ENCODE measurements at places on chromosomes 6 and 20.

DNA sequence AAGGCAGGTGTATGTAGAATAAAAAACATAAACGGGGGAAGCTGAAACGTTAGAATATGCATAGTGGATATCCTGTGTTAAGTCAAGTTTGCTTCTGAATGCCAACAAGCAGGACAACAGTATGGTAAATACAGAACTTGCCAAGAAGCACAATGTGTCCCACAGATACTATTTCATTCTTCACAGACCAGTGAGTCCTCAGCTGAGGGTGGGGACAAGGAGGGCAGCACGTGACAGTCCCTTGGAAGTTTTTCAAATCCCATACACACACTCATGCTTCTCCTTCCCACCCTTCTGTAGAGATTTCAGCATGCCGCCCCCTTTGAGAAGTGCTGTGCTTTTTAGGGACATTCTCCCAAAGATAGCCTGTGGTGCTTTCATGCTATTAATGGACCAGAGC lies 268.5 kb upstream of the ECI2 start:
- DNase-seq, result no peak

GRCh38 chr6:109284675-109285074 lies 97.6 kb downstream of the CD164 start:
- DNase-seq, result no peak

GRCh38 chr6:148973538-148974208 lies 226.8 kb downstream of the UST start:
- peak; percentile 61 for DNase-seq

GRCh38 chr6:40082278-40083043 lies 148.2 kb upstream of the MOCS1 start:
- DNase-seq, result no peak

- peak; percentile 81 for DNase-seq
Observed at GRCh38 chr20:48807586-48808381, 20.0 kb downstream of the PREX1 start.

- peak; percentile 82 for DNase-seq
Observed at GRCh38 chr6:139982652-139983295, 608.3 kb upstream of the CITED2 start.

- no peak for DNase-seq
Observed at GRCh38 chr6:27812078-27812804, 100.0 kb downstream of the OR2B2 start.

- DNase-seq, result peak; percentile 74
Observed at GRCh38 chr6:141552463-141552862, 580.3 kb upstream of the GJE1 start.

DNA sequence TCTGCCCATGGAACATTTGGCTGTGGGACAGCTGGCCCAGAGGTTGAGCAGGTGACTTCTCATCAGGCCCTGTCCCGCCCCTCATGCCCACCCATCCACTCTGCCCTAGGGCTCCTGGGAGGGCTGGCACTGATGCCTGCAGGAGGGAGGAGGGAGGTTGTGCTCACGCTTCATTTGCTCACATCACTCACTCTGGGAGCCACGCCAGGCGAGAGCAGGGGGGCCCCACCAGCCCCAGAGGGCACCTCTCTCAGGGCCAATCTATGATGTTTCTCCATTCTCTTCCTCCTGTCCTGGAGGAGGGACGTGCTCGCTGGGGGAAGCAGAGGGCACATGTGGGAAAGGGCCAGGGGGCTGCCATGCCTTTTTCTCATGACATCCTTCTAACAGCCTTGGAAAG lies 10.9 kb upstream of the GLP1R start:
- DNase-seq, result no peak

DNA sequence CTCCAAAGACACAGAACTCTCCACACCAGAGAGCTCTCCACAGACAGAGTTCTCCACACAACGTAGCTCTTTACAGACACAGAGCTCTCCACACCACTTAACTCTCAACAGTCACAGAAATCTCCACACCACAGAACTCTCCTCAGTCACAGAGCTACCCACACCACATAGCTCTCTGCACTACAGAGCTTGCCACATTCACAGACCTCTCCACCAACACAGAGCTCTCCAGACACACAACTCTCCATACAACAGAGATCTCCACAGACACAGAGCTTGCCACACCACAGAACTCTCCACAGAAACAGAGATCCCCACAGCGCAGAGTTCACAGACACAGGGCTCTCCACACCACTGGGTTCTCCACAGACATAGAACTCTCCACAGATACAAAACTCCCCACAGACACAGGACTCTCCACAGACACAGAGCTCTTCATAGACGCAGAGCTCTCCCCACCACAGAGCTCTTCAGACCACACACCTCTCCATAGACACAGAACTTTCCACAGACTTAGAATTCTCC lies 52.5 kb downstream of the ERMARD start:
- DNase-seq, result no peak

DNA sequence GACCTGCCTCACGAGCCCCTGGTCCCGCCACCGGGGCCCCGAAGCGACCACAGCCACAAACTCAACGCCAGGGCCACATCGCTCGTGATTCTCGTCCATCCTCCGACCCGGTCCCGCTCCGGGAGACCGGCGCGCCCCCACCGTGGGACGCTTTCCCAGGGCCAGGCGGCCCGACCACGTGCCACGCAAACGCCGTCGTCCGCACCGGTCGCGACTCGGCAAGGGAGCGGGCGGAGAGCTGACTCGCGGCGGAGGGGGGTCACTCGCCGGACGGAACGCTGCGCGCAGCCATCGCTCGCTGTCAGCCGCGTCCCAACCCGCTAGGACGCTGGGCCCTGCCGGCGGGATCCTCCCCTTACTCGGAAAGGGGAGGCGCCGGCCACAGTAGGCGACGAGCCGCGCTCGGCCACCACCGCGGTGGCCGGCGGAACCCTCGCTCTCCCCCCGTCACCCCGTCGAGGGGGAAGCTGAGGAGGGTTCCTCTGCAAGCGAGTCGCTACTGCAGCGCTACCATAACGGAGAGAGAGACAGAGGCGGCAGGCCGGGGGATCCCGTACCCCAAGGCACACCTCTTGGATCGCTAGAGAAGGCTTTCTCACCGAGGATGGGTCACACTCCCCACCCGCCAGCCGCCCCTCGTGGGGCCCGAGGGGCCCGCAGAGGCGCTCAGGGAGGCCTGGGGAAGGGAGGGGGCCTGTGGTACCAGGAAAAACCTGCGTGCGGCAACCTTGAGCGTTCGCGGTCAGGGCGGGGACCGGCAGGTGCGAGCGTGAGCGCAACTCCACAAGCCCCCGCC lies 511.8 kb upstream of the ZNF337 start:
- DNase-seq, result peak; percentile 56

DNA sequence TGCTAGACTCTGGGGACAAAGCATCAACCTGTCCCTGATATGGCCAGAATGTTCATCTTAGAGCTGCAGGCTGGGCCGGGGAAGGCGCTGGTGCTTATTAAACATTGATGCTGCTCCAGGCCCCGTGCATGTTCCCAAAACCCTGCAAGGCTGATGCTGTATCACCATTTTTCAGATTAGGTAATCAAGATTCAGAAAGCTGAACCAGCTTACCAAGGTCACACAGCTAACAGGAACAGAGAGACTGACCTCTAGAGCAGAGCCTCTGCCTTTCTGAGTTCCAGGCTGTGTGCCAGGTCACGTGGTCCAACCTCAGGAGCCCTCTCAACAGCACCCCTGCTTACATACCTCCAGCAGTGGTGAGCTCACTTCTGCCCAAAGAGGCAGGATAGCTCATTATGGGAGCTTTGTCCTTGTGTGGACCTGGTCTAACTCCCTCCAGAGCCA lies 16.1 kb upstream of the VSTM2L start:
- peak; percentile 32 for DNase-seq

- DNase-seq, result no peak
Observed at GRCh38 chr6:163955756-163956155, 541.2 kb downstream of the QKI start.

DNA sequence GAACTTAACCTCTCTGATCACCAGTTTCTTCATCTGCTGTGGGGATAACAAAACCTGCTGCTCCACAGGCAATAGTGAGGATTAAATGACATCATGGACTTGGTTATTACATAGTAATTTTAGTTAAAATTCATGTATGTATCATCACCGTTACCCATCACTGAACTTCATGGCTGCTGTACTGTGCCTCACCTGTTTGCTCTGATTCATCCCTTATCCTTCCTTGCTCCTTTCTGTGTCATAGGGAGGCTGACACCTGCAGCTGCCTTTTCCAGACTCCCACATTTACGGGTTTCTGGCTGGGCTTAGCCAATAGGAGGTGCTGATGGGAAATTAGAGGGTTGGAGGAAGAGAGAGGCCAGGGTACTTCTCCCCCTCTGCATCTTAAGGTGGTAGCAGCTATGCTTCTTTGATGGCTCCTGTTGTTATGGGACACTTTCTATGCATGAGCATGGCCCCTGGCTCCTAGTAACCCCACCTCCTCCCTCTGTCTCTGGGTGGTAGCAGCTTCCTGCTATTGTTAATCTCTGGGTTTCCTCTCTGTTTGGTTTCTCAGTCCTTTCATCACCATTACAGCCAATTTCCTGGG lies 332.1 kb downstream of the DHX35 start:
- DNase-seq, result no peak

GRCh38 chr6:108635505-108636226 lies 74.9 kb downstream of the FOXO3 start:
- DNase-seq, result no peak

DNA sequence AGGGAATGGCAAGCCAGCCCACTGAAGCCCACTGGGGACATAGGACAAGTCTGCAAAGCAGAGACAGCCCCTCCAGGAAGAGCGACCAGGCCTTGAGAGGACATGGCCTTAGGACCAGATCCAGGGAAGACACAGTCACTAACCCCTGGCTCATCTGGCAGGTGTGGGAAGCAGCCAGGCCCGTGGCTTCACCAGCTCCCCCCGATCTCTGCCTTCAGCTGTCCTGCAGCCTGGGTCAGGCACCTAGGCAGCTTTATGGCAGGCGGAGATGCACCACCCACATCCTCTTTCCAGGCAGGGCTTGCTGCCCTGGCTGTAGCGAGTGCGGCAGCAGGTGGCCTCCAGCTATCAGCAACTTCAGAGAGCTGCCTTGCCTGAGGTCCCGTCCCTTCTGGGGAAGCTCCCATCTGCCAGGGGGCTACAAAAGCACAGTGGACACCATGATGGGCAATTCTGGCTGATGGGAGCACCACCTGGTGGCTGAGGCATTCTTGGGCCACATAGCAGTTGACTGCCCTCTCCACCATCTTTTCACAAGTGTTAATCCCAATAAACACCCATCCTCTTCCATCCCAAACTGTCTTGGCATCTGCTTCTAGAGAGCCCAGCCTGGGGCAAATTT lies 85.8 kb downstream of the DZANK1 start:
- no peak for DNase-seq

- DNase-seq, result no peak
Observed at GRCh38 chr6:167350275-167350696, 25.4 kb downstream of the TTLL2 start.

DNA sequence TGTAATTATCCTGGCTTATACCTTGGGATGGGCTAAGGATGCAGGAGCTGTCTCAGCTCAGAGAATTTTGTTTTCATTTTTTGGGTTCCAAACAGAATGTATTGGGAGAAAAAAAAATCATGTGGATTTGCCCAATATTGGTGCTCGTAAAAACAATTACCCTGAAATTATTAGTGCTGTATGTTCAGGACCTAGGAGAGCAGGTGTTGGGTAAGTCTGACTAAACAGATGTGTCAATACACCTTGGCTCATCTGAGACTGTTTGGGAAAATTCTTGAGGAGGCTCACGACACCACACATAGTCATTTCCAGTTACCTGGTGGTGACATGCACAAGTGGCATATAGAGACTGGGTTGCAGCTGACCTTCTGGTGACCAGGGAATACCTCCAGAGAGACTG lies 802.1 kb upstream of the FLRT3 start:
- DNase-seq, result no peak

- no peak for DNase-seq
Observed at GRCh38 chr6:167919349-167919748, 78.1 kb upstream of the KIF25 start.

DNA sequence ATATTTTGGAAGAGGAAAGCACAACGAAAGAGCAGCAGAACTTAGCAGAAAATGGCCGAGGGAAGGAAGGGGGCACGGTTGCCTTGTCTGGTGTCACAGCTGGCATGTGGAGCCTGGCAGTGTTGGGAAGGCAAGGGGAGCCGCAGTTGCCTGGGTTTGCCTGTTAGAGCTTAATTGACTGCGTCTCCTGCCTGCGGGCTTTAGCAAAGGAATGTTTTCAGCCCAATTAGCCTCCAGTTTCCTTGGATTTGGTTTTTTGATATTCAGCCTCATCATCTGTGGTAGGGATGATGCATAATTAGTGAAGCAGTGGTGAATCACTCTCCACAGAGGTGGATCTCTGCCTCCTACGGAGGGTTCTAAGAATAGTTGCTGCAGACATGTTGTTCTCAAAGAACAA lies 832.6 kb downstream of the QKI start:
- DNase-seq, result no peak

DNA sequence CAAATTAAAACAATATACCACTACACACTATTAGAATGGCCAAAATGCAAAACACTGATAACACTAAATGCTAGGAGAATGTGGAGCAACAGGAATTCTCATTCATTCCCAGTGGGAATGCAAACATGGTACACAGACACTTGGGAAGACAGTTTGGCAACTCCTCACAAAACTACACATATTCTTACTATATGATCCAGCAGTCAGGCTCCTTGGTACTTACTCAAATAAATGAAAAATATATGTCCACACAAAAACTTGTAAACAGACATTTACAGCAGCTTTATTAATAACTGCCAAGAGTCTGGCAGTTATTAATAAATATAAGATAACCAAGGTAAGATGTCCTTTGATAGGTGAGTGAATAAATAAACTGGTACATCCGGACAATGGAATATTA lies 44.9 kb downstream of the ABHD12 start:
- DNase-seq, result no peak

DNA sequence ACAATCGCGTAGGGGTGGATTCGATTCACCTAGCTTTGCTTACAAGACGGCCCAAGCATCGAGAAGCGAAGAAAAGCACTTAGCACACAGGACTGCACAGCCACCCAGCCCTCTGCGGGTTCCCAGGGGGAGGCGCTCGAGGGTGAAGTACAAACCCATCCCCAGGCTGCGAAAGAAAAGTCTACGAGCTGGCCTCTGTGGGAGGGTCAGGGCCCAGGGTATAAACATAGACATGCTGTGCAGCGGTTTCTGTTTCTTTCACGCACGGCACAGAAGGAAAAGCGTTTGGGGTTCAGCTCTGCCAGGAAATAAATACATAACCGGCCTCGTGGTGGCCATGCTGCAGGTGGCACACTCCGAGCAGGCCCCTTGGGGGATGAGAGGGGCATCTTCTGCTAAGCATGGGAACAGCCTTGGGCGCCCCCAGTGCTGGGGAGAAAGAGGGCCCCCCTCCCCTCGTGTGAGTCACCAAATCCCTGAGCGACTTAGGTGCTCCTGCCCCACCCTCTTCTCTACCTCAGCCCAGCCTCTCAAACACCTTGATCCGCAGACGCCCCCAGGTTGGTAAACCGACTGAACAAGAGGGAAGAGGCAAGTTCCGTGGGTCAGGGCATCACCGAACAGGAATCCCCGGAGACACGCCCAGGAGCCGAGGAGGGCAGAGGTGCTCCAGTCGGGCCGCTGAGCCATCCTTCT lies 91.6 kb upstream of the RIPOR2 start:
- no peak for DNase-seq

Data from cardiac muscle cell (in vitro differentiated cells and primary cell).